ENCODE measurements at places on chromosomes 3 and 15. TPM values are rescaled to one million over a fixed set of nuclear protein-coding genes. Genes with fewer than 3 reads are reported as not detected.

Gene TIGIT
- total RNA-seq: 1.7 TPM

Gene SAMD7
- not detected for total RNA-seq

Gene APH1B
- 31.0 TPM for total RNA-seq

Gene NMNAT3
- 5.8 TPM for total RNA-seq

Gene GLDN
- 34.5 TPM for total RNA-seq

Gene MELTF
- total RNA-seq: 5.2 TPM

Gene ACKR2
- total RNA-seq: 5.3 TPM

Gene CCR1
- total RNA-seq: 47.4 TPM

Gene RSRC1
- 29.8 TPM for total RNA-seq

Gene PML
- 79.4 TPM for total RNA-seq

Gene ALPK3
- 14.0 TPM for total RNA-seq

Gene CCDC33
- total RNA-seq: 5.9 TPM

Gene WNT5A
- 27.2 TPM for total RNA-seq

Gene IGSF10
- total RNA-seq: 30.9 TPM

Gene SH3GL3
- total RNA-seq: 2.6 TPM

Gene TERC
- total RNA-seq: 2.9 TPM

Gene LRRC3B
- total RNA-seq: 0.30 TPM

Gene SLC6A1
- total RNA-seq: 1.8 TPM

Gene SENP8
- total RNA-seq: 3.6 TPM

Gene ZPLD1
- not detected for total RNA-seq

All from lower lobe of right lung (tissue), 2 donors.